ENCODE measurements at places on chromosomes 2 and 18.

GRCh38 chr2:67997528-67997900, 65.3 kb downstream of the C1D start:
- DNase-seq, result no peak

- no peak for DNase-seq
Measured at GRCh38 chr2:59658906-59659635, 894.4 kb downstream of the BCL11A start.

- no peak for DNase-seq
Measured at GRCh38 chr2:68741805-68742306, 7.2 kb downstream of the ARHGAP25 start.

DNA sequence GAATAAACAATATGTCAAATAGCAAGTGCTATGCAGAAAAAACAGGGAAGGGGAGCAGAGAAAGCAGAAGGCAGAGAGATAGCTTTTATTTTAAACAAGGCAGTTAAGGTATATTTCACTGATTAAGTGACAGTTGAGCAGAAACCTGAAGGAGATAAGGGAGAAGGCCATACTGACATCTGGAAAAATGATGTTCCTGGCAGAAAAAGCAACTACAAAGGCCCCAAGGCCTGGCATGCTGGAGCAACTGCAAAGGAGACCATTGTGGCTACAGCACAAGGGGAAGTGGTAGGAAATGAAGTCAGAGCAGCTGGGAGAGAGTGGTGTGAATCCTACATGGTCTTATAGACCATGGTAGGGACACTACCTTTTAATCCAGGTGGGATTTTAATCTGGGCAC, 8.9 kb upstream of the PCBP1 start:
- DNase-seq, result no peak

GRCh38 chr2:215579809-215580208, 143.9 kb upstream of the FN1 start:
- no peak for DNase-seq

DNA sequence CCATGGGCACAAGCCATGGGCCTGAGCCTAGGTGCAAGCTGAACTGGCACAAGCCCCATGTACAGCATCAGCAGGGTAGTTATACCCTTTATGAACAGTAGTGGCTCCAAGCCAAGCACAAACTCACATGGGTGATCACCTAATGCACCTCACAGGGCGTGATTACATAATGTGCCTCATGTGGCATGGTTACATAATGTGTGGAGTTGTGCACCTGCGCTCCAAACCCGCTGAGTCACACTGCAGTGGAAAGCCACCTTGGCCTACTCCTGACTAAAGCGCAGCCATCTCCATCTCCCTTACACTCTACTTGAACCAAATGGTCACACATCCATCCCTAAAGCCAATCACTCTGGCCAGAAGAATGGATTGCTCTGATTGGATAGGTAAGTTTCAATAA, 279.7 kb downstream of the MBD2 start:
- no peak for DNase-seq

GRCh38 chr2:45836740-45837139, 185.3 kb downstream of the PRKCE start:
- DNase-seq, result no peak
